Immature natural killer cell (primary cell): ENCODE measurements at places on chromosomes 5 and 9.
A peak's percentile ranks its signal among the peaks of the same experiment; 100 is the strongest.

GRCh38 chr5:78624011-78624541 lies 24.5 kb downstream of the LHFPL2 start:
- no peak for DNase-seq

DNA sequence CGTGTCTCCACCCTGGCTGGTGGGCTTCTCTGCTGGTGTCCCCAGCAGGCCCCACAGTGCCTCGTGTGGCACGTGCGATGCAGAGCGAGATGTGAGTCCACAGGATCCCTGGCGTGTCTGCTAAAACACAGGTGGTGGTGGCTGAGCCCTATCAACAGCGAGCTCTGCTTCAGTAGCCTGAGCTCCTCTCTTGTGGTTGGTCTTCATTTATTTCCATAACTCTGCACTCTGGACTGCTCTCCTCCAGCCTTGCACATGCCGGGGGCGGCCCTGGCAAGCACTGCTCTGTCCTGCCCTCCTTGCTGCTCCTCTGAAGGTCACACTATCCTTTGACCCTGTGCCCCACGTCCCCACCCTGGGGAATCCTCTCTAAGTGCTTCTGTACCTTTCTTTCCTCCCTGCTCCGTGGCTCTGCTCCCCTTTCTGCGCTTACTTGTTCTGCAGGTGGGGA lies 59.2 kb downstream of the NSUN2 start:
- no peak for DNase-seq

GRCh38 chr5:178322736-178323540 lies 90.3 kb upstream of the PHYKPL start:
- no peak for DNase-seq

- no peak for DNase-seq
Observed at GRCh38 chr5:34918025-34918424, 2.5 kb downstream of the BRIX1 start.

- DNase-seq: no peak
Observed at GRCh38 chr9:101861472-101861871, 123.0 kb upstream of the GRIN3A start.

DNA sequence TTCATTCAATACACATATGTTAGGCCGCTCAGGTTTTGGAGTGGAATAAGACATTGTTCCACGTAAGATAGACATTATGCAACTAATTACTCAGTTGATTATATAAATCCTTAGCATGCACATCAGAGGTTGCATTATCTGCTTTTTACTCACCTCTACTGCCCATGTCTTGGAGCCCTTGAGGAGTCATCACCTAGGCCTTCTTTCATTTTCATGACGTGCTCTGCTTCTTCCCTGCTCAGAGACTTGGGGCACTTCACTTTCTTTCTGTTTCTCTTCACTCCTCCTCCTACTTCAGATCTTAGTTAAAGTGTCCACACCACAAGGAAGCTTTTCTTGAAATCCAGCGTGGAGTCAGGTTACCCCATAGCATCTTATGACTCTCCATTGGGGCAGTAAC lies 241.1 kb downstream of the TLR4 start:
- no peak for DNase-seq

DNA sequence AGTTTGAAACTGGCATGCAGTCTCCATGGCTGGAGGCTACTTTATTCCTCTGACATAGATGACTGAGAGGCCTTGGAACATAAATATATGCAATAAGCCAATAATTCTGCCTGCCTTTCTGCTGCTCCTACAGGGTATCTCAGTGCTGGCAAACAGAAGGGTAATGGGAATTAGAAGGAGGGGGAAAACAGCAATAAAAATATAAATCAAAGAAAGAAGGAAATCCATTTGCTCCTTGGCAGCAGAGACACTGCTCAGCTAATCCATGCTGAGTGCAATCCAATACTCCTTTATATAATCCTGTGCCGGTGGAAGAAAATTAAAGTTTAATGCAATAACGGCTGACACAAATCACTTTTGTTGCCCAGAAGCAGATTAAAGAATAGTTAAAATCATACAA lies 478.9 kb downstream of the SPATA31D1 start:
- no peak for DNase-seq

DNA sequence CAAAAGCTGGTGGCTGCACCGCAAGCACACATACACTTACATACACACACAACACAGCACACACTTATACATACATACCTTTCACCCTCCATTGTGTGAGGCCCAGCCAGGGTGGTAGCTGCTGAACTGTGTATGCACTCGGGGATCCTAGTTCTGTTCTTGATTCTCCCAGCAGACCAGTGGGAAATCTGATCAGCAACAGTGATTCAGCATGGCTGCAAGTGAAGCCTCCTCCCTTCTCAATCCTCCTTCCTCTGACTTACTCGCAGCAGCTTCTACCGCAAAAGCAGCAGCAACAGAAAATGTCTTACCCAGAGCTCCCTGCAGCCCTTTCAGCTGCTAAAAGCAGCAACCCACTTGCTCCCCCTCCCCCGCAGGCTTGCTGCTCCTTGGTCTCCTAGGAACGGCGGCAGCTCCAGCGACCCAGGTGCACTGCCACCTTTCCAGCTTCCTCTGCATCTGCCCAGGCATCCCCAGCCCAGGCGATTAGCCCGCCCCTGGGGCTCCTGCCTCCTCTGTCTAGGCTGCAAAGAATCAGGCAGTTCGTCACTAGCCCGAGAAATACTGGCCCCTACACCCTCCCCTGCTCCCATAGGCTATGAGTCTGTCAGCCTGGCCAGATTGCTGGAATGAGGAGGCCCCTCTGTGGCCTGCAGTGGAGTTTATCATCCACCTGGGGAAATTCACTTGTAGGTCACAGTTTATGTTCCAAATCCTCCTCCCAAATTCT lies at the start of gene KLHL3:
KLHL3 (minus strand) TSS at position 535 of the 730 bp plus-strand sequence; CDS start at position 92, 443 bp downstream.
- DNase-seq: peak; percentile 29

GRCh38 chr9:105342147-105342505 lies 97.7 kb downstream of the SLC44A1 start:
- no peak for DNase-seq

DNA sequence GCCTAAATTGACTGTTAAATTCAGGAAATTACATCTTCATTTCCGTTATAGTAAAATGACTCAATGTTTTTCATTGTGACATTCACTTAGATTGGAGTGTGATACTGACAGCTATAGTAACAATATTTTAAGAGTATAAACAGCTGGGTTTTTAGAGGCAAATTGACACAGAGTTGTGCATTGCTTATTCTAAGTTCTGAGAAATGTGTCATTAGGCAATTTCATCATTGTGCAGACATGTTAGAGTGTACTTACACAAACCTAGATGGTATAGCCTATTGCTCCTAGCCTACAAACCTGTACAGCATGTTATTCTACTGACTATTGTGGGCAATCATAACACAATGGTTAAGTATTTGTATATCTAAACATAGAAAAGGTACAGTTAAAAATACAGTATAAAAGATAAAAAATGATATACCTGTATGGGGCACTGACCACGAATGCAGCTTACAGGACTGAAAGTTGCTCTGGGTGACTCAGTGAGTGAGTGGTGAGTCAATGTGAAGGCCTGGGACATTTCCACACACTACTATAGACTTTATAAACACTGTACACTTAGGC lies 132.7 kb downstream of the PDE4D start:
- no peak for DNase-seq

DNA sequence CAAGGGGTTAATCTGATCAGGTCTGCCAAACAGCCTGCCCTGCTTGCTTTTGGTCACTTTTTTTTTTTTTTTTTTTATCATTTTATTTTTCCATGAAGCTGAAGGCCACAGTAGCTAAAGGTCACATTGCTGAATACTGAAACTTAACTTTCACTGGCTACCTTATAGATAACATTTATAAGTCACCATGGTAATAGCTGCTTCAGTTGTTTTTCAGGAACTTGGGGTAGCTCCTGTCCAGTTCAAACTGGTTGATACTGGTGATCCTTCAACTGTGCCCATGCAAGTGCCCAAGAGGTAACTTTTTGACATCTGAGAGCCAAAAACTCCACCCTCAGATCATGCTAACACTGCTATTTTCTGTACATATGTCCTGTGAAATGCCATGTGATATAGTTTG lies 68.3 kb upstream of the RGS7BP start:
- DNase-seq: no peak

DNA sequence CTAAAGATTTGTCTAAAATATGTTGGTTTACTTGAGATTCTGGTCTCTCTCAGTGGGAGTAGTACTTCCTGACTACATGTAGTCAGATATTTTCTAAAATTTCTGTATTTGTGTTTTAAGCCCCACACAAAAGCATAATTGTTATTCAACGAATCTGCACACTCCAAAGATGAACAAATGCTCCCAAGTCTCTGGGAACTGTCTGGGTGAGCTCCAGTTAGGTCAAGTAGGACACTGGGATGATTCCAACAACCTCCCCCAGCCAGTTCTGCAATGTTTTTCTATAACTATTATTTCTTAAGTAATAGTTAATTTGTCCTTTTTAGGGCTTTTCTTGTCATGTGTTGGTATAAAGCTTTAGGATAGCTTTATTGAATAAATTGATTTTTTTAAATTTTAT lies 174.6 kb downstream of the FAM174A start:
- DNase-seq: no peak

- no peak for DNase-seq
Observed at GRCh38 chr5:149938791-149939358, 5.7 kb downstream of the PDE6A start.

GRCh38 chr9:14497476-14497875 lies 183.5 kb upstream of the NFIB start:
- DNase-seq: no peak

DNA sequence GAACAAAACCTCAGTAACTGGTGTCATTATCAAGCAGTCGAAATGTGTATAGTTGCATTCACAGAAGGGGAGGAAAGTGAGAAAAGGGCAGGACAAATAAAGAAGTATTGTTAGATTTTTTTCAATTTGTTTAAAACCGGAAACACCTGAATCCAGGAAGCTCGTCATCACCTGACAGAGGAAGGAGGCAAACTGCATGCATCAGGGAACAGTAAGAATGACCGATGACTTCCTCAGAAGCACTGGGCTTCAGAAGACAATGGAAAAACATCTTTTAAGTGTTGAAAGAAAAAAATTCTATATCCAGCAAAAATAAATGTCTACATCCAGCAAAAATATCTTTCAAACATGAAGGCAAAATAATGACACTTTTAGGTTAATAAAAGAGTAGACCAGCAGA lies 29.5 kb downstream of the PLEKHG4B start:
- no peak for DNase-seq

- DNase-seq: no peak
Observed at GRCh38 chr5:82789095-82789494, 288.1 kb downstream of the TMEM167A start.

DNA sequence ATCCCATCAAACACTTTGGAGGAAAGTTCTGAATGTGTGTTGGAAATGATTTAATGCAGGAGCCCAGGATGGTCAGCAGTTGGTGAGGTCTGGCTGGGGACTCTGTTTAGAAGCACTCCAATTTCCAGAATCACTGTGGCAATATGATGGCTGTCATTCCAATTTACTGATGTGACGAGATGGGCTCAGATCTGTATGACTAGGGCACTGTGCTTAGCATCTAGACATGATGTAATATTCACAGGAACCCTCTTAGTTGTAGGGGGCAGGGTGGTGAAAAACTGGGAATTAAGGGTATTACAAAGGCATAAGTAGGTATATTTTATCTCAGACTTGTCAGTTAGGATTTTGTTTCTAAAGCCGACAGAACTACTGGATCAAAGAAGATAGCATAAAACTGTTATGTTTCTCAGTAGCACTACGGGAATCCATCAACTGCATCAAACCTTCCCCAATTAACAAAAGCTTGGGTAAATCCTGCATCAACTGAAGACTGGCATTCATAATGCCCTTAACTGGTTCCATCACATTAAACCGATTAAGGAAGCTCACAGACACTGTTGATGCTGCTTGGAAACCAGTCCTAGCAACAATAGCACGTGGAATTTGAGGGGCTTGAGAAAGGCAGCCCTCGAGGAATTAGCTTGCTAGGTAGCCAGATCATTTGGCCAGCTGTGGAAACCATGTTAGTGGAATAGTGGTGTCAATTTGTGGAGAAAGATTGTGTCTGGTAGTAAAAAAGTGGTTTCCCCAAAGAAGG lies 86.1 kb downstream of the SV2C start:
- DNase-seq: no peak

GRCh38 chr5:2895876-2896275 lies 144.4 kb upstream of the IRX2 start:
- DNase-seq: no peak

DNA sequence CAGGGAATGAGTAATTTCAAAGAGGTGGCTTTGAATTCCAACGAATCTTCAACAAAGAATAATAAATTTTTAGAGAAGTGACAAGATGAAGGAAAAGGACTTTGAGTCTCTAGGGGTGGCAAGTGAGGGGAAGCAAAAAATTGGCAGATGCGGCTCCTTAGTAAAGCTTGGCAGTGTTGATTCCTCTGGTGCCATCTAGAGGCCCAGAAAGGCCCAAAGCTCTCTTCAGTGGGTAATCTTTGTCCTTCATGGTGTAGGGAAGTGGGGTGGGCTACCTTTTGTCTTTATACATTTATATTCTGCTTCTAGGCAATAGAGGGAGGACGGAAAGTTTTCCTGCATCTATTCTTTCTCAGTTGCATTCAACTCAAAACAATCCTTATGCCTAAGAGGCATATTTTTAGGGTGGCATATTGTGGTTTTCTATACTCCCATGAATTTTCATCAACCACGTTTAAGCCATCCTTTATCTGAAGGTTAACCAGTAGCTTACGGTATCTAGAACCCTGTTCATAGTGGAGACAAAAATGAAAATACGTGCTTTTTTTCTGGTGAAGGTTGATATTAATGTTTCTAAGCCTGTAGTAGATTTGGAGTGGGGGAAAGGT lies 17.5 kb upstream of the ROPN1L start:
- no peak for DNase-seq

DNA sequence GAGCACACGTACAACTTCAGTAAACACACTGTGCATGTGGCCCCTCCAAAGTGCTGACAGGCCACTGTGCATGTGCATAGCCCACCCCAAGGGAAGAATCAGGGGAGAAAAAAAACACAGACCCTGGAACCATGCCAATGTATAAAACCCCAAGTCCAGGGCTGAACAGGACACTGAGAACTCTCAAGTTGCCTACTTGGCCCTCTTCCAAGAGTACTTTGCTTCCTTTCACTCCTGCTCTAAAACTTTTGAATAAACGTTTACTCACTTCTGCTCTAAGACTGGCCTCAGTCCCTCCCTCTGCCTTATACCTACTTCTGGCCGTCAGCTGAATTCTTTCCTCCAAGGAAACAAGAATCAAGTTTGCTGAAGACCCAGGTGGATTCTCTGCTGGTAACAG lies 77.7 kb upstream of the NFIB start:
- DNase-seq: no peak

- DNase-seq: peak; percentile 91
Observed at GRCh38 chr9:121353241-121354061, 16.6 kb downstream of the STOM start.

DNA sequence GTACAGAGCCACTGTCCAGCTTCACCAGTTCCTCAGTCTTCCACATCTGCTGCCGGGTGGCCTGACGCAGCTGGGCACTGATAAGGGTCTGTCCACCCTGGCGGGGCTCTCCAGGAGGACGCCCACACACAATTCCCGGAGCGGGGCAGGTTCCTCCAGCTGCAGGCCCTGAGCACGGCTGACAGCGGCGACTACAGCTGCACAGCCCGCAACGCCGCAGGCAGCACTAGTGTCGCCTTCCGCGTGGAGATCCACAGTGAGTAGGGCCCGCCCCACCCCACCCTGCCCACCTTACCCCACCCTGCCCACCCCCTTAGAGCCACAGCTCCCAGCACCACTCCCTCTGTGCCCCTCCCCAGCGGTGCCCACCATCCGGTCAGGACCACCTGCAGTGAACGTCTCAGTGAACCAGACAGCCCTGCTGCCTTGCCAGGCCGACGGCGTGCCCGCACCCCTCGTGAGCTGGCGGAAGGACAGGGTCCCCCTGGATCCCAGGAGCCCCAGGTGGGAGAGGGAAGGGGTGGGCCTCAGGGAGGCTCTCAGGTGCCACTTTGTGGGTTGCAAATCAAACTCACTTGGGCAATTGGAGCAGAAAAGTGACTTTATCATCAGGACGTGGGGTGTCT lies 48.8 kb upstream of the ASS1 start:
- no peak for DNase-seq
